ENCODE measurements at places on chromosomes 3 and 15.

DNA sequence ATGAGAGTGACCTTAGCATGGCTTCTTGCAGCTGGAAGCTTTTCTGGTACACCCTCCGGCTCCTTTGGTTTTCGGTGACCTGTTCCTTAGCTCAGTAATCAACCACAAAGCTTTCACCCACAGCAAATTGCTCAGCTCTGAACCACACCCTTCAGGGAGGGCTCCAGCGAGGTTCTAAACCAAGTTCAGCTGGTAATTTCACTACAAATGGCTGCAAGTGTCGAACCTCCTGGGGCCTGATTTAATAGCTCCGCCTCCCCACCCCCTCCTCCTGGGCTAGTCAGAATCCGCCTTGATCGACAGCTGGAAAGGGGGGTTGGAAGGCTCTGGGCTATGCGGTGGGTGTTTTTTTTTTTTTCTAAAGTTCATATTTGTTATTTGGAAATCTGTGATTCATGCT, 150.9 kb upstream of the MCTP2 start:
- peak; percentile 4 for DNase-seq

DNA sequence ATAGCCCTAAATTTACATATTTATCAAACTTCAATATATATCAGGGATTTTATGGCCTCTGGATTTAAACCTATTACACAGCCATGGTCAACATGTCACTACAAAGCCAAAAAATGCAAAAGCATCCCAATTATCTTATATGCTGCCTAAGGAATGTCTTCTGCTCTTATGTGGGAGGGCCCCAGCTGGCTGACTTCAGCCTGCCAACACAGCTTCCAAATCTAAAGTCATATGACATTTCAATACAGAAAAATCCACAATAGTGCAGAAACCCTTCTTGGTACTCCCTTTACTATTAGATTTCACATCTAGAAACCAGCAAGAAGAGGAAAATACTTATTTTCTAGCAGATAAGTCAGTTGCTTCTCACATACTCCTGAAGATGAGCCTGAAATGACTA, 6.4 kb downstream of the PFN2 start:
- no peak for DNase-seq

DNA sequence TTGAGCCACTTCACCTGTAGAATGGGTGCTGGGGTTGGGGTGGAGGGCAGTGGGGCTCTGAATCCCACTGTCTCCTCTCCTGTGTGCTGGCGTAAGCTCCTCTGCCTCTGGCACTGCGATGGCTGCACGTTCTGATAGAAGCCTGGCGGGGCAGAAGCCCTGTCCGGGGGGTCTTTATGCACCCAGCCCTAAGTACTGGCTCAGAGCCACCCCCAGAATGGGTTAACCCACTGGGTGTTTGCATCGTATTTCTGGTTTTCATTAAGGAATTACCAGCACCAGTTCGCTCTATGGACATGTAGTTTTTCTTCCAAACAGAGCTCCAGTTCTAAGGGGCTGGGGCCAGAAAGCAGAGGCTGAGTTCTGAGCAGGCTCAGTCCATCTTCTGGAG, 37.7 kb upstream of the CDCP1 start:
- DNase-seq = no peak

- DNase-seq = no peak
Measured at GRCh38 chr3:172546628-172547214, 23.5 kb upstream of the TNFSF10 start.

DNA sequence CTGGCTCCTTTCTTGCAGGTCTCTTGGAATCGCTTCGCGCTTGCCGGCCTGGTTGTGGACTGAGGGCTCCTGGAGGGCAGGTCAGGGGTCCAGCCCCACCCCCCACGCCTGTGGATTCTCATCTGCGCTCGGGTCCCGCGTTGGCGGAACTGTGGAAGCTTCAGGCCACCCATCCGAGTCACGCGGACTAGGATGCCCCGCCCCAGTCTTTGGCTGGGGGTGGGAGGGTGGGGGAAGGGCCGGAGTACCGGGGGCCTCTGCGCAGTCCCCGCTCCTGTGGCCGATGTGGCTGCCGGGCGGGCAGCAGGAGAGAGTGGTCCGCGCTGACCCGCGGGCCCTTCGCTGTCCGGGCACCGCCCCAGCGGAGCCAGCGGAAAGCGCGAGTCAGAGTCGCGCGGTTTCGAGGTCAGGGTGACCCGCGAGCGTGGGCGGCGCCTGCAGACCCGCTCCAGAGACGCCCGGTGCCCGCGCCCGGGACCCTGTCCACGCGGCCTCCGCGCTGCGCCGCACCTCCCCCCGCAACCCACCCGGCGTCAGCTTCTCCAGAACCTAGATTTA, 114.2 kb downstream of the KLF13 start:
- DNase-seq = peak; percentile 16

DNA sequence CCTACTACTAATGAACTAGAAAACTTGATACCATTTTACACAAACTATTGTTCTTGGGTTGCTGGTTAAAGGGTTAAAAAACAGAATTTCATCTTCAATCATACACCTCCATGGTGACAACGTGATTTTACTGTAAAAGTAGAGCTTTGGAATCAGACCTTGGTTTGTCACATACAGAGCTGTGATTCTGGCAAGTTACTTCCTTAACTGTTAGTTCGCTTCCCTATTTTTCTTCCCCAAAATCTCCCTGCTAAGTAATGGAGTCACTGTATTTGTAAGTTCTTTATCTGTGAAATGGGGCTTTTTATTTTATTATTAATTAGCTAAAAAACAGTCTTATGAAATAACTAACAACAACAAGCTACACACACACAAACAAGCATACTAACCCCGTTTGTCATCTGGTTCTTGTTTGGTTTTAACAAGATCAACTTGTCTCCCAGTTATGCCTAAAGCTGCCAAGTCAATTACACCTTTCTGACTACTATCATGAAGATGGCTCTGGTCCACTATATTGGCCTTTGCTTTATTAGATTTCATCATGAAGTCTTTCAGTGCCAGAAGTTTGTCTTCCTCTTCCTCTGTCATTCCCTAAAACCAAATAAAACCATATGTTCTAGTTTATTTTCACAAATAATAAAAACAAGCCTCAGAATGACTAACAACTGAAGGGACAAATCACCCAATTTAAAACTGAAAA, 38.6 kb downstream of the PIK3R4 start:
- no peak for DNase-seq

GRCh38 chr3:128971421-128972100, 22.3 kb downstream of the CFAP92 start:
- no peak for DNase-seq

DNA sequence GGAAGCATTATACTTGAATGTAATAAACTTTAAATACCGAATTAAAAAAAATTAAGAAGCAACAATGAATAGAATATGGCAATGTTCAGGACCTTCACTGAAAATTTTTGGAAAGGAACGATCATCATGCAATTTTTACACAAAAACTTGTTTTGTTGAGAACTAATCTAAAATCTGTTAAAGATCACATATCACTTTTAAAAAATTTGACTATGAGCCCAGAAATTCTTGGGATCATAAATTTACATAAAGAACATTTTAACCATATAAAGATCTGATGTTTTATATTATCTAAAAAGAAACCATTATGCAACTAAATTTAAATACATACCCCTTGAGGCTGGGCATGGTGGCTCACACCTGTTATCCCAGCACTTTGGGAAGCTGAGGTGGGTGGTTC, 76.2 kb upstream of the MELTF start:
- DNase-seq = no peak

GRCh38 chr15:78879517-78880241, 7.0 kb downstream of the MORF4L1 start:
- no peak for DNase-seq

DNA sequence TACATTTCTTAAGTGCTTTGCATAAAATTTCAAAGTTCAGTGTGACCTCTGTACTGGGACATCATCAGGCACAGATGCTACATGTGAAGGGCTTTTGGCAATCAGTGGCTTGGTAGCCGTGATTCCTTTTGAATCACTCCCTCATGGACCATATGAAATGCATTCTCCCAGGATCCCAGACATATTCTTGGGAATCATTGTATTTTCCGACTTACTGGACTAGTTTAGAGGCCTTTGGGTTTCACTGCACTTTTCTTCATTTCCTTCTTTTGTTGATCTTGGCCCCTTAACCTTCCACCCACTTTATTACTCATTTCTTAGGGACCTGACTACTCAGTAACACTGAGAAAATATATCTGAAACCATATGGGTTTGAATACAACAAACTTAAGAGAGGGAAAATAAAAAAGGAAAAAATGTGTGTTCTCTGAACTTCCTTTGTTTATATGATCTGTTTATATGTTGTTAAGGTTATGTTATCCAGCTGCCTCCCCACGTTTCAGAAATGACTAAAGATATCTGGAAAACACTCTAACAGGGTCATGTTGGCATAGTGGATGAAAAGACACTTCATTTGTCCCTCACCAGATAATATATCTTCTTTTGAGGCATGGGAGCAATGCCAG, 35.1 kb downstream of the HMG20A start:
- peak; percentile 13 for DNase-seq

GRCh38 chr3:72105306-72105705, 320.4 kb upstream of the PROK2 start:
- DNase-seq = peak; percentile 41

DNA sequence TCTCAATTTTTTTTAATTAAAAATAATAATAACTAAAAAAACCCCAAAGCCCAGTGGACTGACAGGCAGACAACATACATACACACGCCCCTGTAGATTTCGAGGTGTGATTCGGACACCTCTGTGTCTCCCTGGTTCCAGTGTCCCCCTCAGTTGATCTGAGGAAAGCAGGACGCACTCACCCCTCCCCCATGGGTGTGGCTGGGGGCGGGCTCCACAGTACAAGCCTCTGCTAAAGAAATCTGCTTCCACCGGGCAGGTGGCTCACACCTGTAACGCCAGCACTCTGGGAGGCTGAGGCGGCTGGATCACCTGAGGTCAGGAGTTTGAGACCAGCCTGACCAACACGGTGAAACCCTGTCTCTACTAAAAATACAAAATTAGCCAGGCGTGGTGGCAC, 33.8 kb upstream of the BLM start:
- no peak for DNase-seq

DNA sequence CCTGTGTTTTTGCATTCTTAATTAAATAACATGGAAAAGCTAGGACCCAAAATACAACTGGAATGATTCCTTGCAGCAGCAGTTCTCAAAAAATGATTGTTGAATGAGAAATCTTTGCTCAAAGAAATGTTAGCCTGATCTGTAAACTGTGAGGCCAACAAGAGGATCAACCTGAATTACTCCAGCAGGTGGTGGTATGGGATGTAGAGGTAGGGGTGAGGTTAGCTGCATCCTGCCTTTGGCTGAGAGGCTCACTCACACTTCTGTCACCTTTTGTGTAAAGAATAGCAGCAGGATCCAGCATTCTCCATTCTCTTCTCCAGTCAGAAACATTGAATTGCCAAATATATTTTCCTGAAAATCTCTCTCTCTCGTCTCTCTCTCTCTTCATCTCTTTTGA, 26.5 kb upstream of the FAM98B start:
- DNase-seq = no peak

DNA sequence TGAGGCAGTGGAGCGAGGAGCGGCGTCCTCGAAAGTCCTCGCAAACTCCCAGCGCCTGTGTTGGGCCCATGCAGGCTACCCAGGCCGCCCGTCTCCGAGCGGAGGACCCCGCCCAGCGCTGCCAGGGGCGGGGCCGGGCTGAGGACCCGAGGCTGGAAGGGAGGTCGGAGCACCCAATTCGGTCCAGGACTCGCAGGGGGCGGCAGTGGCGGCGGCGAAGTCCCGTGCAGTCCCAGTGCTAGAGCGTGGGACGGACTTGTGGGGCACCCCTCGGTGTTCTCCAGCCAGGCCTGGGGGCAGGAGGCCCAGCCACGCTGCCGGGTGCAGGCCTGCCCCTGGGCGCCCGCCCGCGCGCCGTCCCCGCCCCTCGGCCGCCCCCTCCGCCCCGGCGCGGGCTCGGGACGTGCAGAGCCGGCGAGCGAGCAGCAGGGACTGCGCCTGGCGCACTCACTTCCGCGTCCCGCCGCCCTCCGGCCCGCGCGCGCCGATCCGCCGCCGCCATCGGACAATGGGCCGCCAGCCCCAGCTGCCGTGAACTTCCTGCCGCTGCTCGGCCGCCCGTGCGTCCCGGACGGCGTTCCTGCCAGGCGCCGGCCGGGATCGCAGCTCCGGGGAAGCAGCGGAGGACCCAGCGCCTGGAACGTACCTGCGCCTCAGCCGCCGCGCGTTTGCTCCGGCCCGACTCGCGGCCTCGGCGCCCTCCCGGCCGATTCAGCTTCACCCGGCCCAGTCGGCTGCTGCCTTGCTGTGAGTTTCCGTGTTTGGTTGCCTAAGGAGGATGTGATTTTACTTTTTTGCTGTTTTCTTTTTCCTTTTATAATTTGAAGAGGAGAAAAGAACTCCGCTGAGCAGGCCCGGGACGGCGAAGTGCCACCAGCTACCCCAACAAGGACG, 596 bp upstream of the LIMD1 start:
- peak; percentile 84 for DNase-seq

GRCh38 chr3:124315215-124316033, 323.5 kb upstream of the ROPN1 start:
- DNase-seq = peak; percentile 87

DNA sequence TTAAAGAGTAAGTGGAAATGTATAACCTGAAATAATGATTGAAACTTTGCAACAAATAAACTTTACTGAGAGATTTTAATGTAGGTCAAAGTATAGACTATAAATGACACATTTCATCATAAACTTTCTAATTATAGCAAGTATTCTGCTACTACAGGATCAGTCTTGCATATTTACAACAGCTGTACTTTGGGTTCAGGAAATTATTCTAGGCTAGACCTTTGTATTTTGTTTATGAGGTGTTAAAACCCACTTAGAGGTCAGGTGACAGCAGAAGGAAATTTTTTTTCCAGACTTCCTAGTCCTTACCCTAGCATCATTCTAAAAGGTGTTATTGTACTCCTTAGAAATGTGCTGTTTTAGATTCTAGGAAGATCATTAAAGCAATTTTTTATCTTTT, 2.3 kb downstream of the RNF7 start:
- DNase-seq = no peak
